Choroid plexus epithelial cell (primary cell): ENCODE measurements at places on chromosomes 11 and 22.

DNA sequence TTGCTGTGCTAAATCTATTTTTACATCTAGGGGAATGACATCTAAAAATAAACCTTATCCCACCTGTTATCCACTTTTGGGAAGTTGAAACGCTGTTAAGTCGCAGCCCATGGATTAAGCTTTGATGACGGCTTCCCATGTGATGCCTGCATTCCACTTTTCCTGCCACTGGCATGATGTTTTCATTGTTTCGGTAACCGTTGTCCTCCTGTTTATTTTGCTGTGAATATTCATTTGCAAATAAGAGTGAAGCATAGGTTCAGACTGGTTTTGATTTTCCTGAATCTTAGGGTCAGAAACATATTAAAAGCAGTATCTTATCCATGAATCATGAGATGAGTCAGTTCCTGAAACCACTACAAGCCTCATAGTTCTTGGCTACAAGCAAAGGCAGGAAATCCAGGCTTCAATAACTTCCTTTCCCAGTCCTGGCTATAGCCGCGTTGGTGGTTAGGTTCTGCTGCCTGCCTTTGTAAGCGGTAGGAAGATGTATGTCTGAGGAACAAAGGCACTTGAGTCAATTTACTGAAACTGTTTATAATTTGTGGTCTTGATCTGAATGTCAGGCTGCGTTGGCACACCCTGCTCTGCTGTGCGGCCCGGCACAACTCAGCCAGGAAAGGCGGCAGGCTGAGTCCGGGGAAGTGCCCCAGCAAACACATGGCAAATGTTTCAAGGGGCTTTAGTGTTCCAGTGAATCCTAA, 19.4 kb downstream of the TEAD1 start:
- peak; percentile 97 for DNase-seq

GRCh38 chr11:134486106-134486505, 74.1 kb upstream of the B3GAT1 start:
- no peak for DNase-seq

- peak; percentile 73 for DNase-seq
Observed at GRCh38 chr11:65439331-65440181, 17.0 kb downstream of the NEAT1 start.

GRCh38 chr11:108351468-108351867, 115.9 kb downstream of the C11orf65 start:
- DNase-seq: no peak

GRCh38 chr11:73452726-73453125, 76.5 kb downstream of the RELT start:
- DNase-seq: no peak

- DNase-seq: no peak
Observed at GRCh38 chr11:2685566-2686359, 14.0 kb downstream of the KCNQ1OT1 start.

GRCh38 chr11:77647654-77648305, 10.2 kb upstream of the CLNS1A start:
- no peak for DNase-seq

- DNase-seq: no peak
Observed at GRCh38 chr11:36016263-36016662, 72.4 kb downstream of the LDLRAD3 start.

DNA sequence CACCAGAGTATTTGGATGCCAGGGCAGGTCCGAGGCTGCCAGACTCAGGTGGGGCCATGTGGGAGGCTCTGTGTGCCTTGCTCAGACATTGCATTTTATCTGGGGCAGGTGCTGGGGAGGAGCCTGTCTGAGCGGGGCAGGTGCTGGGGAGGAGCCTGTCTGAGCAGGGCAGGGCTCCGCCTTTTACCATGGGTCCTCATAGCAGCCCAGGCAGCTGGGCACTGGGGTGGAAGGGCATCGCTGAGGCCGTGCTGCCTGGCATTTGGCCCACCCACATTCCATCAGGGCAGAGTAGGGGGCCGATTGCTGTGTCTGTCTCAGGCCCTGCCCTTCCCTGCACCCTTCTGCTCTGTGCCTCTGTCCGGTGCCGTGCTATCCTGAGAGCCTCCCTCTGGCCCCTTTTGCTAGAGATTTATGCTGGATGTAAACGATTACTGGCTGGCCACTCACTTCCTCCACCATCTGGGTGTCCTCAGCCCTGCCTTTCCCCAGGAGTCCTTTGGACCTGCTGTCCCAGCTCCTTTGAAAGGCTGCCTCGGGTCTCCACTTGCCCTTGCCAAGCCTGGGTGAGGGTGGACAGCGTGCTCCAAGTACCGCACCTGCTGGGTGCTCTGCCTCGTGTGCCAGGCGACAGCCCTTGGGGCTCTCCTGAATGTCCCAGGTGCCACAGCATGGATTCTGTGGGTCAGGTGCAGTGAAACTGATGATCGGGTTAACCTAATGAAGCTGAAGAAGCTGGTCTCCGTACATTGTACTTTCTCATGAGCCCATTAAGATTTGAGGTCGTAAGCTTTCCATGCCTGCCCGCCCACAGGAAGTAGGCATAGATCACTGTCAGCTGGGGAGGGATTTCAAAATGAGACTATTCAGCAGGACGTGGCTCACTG, 281.6 kb downstream of the TBC1D22A start:
- peak; percentile 17 for DNase-seq

DNA sequence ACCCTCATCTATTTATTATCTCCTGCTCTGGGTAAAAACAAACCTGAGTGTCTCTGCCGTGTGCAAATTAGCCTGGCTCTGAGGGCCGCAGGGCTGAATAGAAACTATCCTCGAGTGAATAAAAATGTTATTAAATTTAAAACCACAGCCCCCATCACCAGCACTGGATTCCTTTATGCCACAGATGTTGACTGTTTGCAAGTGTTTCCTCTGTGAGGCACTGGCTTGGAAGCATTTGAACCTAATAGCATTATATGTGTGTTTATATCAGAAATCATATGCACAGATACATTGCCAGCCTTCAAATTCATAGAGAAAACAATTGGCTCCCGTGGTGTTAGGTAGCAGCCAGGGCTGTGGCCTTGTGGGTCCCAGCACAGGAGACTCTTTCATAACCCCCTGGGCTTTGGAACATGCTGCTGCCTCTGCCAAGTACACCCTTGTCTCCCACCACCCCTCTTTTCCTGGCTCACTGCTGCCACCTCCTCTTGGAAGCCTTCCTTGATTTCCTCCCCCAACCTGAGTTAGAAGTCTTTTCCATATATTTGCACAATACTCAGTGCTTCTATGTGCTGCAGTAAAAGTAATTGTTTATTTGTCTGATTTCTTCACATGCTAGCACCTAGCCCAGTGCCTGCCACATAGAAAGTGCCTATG, 294.4 kb downstream of the DDX10 start:
- DNase-seq: no peak

- no peak for DNase-seq
Observed at GRCh38 chr11:123470842-123471241, 40.8 kb downstream of the GRAMD1B start.

- peak; percentile 55 for DNase-seq
Observed at GRCh38 chr11:86748296-86748695, 52.0 kb upstream of the PRSS23 start.

GRCh38 chr22:26589845-26590736, at the start of gene TPST2:
TPST2 (minus strand) TSS chr22:26590132; CDS start chr22:26541630, 48,502 bp downstream.
- DNase-seq: peak; percentile 76
